ENCODE measurements at places on chromosomes 4 and X.

DNA sequence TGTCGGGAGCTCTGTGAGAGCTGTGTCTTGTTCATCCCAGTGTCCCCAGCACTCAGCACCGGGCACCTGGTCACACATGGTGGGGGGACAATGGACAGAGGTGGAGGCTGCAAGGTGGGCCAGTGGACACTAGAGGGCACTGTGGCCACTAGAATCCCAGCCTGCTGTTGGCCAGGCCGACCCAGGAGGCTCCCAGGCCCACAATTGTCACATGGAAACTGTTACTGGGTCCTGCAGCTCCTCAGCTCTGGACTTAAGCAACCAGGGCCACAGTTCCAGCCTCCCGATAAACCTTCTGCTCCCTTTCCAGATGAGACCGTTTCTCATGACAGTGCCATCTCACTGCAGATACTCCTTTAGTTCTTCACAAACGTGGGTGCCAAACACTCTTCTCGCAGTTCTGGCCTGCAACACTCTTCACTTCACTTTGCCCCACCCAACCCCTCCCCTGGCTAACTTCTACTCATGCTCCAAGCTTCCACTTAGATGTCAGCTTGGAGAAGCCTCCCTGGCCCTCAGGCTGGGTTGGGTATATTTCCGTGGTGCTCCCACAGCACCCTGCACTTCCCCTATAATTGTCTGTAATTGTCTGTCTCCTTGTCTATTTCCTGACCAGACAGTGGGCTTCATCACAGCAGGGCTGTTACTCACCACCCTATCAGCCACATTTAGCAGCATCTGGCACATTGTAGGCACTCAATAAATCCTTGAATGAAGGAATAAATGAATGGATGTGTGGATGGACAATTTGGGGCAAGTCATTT lies 3.5 kb upstream of the IQSEC2 start:
- peak; percentile 16 for DNase-seq

- DNase-seq = no peak
Observed at GRCh38 chr4:139501927-139502899, 48.3 kb downstream of the RAB33B start.

DNA sequence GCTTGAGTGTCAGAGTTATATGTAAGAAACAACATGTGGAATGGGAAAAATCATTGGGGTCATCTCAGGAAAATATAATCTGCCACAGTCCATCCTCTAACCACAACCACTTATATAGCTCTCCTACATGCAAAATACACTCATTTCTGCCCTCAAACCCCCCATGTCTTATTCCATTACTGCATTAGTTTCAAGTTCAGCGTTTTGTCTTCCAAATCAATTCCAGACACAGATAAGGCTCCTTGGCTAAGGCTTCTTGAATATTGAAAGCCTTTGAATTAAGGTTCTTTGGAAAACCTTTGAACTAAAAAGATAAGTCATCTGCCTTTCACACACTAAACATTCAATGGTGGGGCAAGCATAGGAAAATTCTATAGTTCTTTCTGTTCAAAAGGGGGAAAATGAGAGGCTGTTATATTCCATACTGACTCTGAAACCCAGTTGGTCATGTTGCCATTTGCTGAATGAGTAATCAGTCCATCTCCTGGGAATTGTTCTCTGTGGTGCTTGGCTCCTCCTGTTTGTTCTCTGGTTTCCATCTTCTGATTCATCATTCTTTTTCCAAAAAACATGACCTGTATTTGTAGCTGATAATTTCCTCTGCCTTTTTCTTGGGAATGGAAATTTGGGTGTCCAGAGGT lies 218.7 kb downstream of the BMPR1B start:
- DNase-seq = no peak

GRCh38 chr4:152243896-152244595 lies 291.8 kb downstream of the FBXW7 start:
- DNase-seq = no peak

DNA sequence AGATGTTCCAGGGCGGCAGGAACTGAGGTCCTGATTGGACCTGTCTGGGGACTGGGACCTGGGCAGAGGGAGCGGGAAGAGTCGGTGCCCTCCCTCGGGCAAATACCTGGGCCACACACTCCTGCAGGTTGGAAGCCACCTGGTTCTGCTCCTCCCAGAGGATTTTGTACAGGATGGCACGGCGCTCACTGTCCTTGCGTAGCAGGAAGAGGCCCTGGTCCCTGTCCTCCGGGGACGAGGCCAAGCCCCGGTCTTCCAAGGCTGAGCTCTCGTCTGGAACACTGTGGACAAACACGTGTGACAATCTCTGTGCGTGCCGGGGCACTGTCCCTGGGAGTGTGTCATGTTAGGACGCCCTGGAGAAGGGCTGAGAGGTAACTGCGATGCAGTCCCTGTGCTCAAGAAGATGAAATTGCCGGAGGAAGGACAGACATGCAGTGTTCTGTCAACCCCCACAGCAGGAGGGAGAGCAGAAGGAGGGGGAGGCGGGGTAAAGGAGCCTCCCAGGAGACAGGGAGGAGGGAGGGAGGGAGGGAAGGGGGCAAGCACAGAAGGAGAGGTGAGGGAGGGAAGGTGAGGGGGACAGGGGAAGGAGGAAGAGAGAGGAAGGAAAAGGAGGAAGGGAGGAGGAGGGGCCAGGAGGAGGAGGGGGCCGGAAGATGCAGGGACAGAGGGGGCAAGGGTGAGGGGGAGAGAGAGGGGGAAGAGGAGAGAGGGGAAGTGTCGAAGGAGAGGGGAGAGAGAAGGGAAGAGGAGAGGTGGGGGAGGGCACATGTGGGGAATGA lies 29.0 kb downstream of the PDHA1 start:
- no peak for DNase-seq

DNA sequence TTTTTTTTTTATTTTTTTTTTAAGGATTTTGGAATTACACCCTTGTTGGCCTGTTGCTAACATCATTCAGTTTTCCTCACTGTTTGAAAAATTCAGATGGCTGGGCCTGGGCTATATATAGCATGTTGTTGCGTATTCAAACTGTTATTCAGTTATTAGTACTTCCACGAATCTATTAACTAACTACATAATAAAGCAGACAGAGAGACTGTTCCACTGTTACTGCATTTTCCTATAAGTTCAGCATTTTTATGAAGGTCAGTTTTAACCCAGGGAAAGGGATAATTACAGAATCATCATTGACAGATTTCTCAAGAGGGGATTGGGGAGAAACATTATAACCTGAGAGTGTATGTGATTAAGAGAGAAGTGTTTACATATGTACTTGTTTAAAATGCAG lies 3.1 kb downstream of the DOCK11 start:
- DNase-seq = no peak

GRCh38 chrX:132401935-132402334 lies 86.9 kb downstream of the MBNL3 start:
- DNase-seq = no peak

- DNase-seq = no peak
Observed at GRCh38 chr4:1402516-1403091, 3.6 kb downstream of the NKX1-1 start.

DNA sequence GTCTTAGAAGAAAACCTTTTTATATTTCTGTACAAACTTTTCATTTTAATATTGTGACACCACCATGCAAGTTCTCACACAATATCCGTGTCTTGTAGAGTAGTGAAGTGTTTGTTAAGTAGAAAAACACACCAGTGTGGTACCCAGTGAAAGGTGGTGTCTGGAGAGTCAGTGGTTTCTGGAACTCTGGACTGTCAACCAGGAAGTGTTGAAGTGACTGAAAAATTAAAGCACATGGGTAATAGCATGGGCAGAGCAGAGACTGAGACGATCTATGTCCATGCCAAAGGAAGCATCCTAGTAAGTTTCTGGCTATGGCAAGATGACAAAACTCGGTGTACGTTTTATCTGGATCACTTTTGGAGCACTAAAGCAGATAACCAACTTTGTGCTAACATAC lies 22.2 kb downstream of the RAB9A start:
- no peak for DNase-seq

Data from foreskin melanocyte (primary cell).